ENCODE measurements at places on chromosomes 7 and 10.
A peak's percentile ranks its signal among the peaks of the same experiment; 100 is the strongest.

- DNase-seq = no peak
Observed at GRCh38 chr10:123721441-123722049, 55.4 kb downstream of the GPR26 start.

DNA sequence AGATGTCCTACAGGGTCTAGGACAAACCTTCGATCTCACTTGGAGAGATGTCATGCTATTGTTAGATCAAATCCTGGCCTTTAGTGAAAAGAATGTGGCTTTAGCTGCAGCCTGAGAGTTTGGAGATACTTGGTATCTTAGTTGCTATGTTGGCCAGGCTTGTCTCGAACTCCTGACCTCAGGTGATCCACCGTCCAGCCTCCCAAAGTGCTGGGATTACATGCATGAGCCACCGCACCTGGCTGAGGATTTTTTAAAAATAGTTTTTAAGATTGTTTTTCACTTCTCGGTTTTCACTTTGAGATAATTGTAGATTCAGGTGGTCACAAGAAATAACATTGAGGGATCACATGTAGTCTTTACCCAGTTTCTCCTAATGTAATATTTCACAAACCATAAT lies 738.3 kb upstream of the POM121L12 start:
- no peak for DNase-seq

DNA sequence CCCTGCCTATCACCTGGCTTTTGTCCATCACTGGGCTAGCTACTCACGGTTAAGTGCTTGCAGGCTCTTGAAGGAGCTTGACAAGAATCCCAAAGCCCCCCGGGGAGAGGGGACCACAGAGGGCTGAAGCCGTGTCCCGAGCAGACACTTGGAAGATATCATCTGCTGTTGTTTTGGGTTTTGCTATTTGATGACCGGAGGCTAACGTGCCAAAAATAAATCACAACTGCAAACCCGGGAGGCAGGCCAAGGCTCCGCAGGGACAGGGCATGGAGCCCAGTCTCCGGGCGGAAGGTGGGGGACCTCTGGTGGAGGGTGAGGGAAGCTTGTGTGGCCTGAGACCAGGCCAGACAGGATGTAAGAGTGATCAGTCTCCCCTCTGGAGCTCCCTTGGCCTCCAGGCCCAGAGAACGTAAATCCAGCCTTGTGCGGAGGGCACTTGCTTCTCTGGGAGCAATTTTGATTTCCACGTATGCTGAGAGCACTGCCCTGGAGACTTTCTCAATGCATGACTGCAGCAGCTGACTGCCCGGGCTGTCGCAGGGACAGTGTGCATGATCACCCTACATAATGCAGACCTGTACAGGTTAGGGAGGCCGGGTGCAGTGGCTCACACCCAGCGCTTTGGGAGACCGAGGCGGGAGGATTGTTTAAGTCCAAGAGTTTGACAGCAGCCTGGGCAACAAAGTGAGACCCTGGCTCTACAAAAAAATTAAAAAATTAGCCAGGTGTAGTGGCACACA lies at the start of gene PHKG1:
Gene PHKG1 (minus strand): TSS at position 164 of the 743 bp plus-strand sequence. CDS start 4,011 bp downstream, outside the sequence.
- peak; percentile 83 for DNase-seq

DNA sequence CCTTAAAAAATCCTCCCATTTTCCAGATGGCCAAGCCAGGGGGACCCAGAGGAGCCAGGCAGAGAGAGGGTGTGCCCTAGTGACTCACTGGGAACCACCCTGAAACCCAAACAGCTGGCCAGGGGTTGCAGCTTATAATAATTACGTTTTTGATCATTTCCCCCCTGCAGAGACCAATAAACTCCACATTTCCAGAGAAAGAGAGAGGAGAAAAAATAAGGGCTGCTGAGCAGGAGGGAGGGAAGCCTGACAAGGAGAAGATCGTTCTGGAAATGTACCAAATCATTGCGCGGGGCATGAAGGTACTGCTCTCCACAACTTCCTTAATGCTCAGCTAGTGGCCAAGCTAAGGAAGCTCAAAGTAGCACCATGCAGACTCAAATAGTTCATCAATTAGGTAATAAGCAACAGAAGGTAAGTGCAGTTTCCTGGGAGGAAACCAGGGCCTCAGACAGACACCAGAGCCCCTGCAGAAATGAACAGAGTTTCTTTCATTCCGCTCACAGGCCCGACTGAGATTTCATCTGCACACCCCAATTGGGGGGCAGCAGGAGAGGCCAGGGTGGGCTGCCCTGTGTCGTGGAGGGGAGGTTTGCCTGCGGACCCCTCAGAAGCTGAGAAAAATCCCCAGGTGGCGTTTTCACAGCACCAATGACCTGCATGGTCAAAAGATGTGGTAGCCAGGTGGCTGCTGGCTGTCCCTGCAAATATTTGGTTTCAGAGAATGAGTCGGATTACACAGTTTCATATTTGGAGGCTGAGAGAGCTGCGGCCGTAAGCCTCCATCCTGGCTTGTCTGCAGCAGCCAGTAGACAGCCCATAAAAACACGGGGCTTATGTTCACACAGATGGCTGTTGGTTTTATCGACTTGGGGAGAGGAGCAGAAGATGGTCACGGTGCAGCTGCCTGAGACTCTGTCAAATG lies 153.2 kb upstream of the LYZL2 start:
- DNase-seq = no peak

DNA sequence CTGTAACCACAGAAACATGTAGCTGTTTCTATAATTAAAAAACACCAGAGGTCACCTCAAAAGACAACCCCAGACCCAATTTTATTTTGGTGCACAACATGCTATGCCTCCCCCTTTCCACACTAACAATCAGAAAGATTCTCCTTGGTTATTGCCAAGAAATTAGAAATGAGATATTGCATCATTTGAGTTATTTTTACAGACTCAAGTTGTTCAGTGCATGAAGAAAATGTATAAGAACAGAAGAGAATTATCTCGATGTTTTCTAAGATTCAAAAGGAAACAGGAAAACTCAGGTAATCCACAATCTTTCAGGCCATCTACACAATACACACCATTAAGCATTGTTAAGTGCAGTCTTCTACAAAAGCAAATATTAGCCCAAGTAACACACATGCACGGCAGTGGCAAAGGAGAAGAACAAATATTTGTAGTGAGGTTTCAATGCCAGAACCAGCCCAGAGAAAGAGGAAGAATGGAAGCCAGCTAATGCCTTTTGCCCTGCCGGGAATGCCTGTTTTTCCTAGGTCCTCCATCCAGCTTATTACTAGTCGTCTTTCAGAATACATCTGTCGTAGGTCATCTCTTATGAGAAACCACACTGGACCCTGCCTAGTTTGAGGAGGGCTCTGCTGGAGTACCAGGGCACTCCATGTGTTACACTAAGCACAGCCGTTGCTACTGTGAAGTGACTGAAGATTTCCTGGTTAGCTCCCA lies 67.6 kb upstream of the C1GALT1 start:
- DNase-seq = no peak

- DNase-seq = no peak
Observed at GRCh38 chr7:32283546-32283945, 206.6 kb downstream of the LSM5 start.

GRCh38 chr7:7566651-7567611 lies at the start of gene MIOS:
TSS of gene MIOS (plus strand) at chr7:7566884. CDS start at chr7:7572476, 5,592 bp downstream.
- peak; percentile 90 for DNase-seq

DNA sequence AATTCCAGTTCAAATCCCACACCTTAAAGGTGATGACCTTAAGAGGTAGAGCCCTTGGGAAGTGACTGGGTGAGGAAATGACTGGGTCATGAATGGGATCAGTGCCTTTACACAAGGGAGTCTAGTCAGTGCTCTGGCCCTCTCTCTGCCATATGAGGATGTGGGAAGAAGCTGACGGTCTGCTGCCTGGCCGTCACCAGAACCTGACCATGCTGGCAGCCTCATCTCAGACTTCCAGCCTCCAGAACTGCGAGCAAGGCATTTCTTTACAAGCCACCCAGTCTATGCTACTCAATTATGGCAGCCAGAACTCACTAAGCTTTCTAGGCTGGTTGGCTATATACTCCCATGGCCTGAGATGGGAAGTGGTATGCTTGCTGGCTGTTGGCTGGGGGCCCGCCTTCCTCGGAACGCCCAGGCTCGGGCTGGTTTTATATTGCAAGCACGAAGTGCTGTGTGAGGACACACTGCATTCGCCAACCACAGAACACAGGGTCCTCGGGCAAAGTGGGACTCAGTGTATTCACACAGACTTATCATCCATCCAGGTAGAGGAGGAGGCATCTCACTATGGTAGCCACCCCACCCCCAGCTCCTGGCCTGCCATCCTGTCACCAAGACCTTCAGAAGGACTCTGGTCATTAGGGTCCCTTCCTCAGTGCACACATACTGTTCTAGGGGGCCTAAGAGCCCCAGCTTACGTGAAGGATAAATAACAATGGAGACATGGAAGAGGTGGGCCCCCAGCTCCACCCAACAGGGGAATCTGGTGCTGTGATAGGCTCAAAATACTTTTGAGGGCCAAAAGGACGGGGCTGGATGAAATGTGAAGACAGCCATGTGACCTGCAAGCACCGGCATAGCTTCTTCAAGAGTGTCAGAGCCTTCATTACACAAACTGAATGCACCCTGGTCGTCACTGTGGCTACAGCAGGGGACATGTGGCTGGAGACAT lies 49.0 kb downstream of the ZRANB1 start:
- DNase-seq = no peak

- DNase-seq = no peak
Observed at GRCh38 chr10:91433620-91434019, 23.5 kb downstream of the HECTD2 start.

- no peak for DNase-seq
Observed at GRCh38 chr7:139264220-139264619, 33.2 kb downstream of the UBN2 start.

- DNase-seq = no peak
Observed at GRCh38 chr7:158377800-158378623, 209.6 kb downstream of the PTPRN2 start.

- DNase-seq = no peak
Observed at GRCh38 chr7:43479042-43479441, 103.9 kb upstream of the STK17A start.

GRCh38 chr10:56317603-56318002 lies 43.5 kb downstream of the ZWINT start:
- peak; percentile 43 for DNase-seq

- no peak for DNase-seq
Observed at GRCh38 chr10:44937196-44938005, 22.2 kb upstream of the RASSF4 start.

GRCh38 chr10:60340973-60341372 lies 48.7 kb downstream of the ANK3 start:
- DNase-seq = no peak

DNA sequence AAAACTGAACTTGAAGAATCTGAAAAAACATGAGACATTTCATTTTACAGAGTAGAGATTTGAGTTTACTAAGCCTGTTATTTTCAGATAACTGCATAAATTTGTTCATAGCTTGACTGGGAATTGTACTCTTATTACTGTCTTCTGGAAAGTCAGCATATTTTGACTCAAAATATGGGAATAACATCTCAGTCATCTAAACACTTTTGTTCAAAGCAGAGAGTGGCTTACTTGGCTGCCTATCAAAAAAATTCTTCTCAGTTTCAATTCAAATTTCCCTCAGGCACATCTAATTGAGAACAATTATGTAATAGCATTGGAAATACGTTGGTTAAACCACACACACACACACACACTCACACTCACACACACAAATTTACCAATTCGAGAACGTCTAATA lies 384.6 kb downstream of the ARL4A start:
- no peak for DNase-seq

GRCh38 chr10:128945398-128945797 lies 521.6 kb upstream of the MGMT start:
- DNase-seq = no peak

GRCh38 chr7:138205614-138206150 lies 129.4 kb downstream of the AKR1D1 start:
- DNase-seq = no peak

DNA sequence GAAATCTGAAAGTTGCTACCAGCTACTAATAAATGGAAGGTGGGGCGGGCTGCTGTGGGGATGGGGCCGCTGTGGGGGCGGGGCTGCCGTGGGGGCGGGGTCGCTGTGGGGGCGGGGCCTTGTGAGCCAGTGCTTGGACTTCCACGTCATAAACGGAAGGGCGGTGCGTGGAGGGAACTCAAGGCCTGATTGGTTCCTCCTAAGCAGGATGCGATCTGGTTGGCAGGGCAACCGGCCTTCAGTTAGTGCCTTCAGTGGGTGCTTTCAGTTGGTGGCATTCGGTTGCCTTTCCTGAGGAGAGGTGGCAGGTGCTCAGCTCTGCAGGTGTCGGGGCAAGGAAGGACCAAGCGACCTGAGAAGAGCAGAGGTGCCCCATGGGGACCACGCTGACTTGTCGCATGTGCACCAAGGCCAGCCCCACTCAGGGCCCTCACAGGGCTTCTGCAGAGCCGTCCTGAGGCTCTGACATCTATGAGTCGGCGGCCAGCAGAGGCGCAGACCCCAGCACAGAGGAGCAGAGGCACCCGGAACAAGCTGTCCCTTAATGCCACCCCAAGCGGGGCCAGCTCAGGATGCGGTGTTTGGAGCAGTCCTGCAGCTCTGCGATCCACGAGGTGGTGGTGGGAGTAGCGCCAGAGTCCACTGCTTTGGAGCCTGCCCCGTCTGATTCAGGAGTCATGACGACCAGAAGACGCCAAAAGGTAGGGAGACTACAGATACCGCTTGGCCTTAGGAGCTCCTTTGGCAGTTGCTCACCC lies 54.4 kb upstream of the PDSS1 start:
- DNase-seq = no peak

DNA sequence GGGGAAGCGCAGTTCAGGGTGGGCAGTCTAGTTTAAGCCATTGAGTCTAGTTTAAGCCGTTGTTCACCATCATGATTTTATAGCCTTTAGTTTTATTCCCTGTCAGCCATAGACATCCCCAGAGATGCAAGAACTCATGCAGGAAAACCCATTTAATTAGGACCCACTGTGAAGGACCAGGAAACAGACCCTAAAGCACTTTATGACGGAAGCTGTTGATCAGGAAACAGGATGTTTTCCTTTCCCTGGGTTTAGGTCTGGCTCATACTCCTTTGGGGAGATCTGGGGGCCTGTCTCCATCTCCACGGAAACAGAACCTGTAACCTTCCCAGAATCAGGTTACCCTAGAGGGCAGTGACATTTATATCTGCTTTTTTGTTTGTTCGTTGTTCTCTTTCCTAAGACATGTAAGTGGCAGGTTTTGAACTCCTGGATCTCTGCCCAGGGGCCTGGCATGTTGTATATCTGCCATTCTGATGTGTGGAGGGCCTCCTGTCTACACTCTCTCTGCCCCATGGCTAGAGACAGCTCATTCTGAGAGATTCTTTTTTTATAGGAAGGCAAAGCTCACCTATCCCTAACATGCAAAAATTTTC lies 657.2 kb upstream of the GALNT17 start:
- no peak for DNase-seq

GRCh38 chr7:127114742-127115265 lies 137.9 kb downstream of the GRM8 start:
- no peak for DNase-seq

GRCh38 chr10:19902456-19902855 lies 86.2 kb downstream of the PLXDC2 start:
- no peak for DNase-seq

GRCh38 chr10:71262027-71262426 lies 49.7 kb downstream of the UNC5B start:
- DNase-seq = no peak
